A673 (cell line): ENCODE measurements at places on chromosomes 2 and 18. TPM values are rescaled to one million over a fixed set of nuclear protein-coding genes. Genes with fewer than 3 reads are reported as not detected.

GRCh38 chr2:103898561-103898960 is 955.4 kb upstream of the POU3F3 start:
- DNase-seq = no peak

DNA sequence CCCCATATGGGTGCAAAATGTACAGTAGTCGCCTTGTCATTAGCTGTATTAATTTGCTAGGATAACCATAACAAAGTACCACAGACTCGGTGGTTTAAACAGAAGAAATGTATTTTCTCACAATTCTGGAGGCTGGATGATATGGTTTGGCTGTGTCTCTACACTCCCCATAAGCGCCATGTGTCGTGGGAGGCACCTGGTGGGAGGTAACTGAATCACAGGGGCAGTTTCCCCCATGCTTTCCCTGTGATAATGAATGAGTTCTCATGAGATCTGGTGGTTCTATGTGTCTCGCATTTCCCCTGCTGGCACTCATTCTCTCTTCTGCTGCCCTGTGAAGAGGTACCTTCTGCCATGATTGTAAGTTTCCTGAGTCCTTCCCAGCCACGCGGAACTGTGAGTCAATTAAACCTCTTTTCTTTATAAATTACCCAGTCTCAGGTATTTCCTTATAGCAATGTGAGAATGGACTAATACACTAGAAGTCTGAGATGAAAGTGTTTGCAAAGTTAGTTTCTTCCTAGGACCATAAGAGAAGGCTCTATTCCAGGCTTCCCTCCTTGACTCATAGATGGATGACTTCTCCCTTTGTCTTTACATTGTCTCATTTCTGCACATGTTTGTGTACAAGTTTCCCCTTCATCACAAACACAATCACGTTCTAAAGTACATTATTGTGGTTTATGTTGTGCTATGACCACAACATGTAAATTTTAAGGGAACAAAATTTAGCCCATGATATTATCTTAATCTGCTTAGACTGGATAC is 1442.6 kb downstream of the SUCLG1 start:
- no peak for DNase-seq

GRCh38 chr2:188645986-188646385 is 328.2 kb upstream of the COL3A1 start:
- no peak for DNase-seq

- no peak for DNase-seq
Observed at GRCh38 chr2:39266139-39266805, 22.5 kb upstream of the CDKL4 start.

DNA sequence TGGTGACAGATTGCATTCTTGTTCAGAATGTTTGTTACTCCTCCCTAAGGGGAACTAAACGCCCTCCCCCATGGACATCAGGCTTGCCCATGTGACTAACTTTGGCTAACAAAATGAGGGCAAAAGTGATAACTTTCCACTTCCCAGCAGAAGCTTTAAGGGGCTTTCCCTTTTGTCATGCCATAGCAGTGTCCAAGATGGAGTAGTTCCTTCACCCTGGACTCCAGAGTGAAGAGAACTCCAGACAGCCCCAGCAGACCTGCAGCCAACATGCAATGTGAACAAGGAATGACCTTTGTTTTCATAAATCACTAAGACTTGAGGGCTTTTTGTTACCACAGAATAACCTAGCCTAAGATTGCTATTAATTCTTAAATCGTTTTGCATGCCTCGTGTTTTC is 163.5 kb downstream of the ZEB2 start:
- no peak for DNase-seq

Gene GBX2
- total RNA-seq = not detected in 2 replicates

GRCh38 chr2:31874071-31874470 is 136.7 kb downstream of the MEMO1 start:
- DNase-seq = no peak

GRCh38 chr2:68907232-68907919 is 36.2 kb upstream of the BMP10 start:
- no peak for DNase-seq

DNA sequence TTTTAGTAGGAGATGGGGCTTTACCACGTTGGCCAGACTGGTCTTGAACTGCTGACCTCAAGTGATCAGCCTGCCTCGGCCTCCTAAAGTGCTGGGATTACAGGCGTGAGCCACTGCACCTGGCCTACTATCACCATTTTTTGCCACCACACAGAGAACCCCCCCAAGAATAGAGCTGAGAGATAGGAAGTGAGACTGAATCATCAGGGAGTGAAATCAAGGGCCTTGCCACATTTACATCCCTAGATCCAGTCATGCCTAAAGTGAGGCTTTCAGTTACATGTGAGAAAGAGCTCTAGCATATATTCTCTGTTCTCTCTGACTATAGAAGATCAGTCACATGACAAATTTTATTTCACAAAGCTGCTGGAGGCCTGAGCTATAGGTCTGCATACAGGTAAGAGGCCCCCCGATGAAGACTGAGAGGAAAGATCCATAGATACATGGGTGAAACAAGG is 28.0 kb upstream of the KCMF1 start:
- no peak for DNase-seq

DNA sequence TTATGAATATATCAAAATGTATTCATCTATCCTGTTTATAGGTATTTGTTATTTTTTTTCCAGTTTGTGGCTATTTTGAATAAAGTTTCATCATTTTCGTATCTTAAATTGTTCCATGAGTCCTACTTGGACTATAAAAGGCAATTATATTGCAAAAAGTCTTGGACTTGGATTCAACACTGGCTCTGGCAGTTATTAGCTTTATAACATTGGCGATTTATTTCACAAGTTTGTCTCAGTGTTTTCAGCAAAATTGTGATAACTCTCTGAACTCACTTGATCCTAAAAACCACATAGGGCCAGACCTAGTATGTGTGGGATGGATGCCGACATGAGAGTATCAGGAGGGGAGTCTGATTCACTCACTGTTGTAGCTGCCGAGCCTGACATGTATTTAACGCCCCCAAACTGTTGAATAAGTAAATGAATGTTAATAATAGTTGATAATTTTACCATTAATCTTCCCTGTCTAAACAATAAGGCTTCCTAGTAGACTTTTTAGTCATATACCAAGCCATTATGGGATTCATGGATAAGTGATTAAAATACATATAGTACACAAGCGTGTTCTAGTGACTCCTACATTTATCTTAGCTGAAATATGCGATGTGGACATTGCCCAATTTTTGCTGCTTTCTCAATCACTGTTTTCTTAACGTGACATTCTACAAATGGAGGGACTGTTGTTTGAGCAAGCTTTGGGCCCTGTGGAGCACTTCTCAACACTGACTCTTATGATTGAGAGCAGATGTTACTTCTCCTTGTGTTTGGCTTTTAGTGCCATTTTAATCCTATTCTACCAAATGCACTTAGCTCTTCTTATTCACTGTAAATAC is 907.6 kb downstream of the EPHA4 start:
- DNase-seq = peak; percentile 56

Gene PRKAG3
- not detected in 2 replicates for total RNA-seq

Gene LIPG
- total RNA-seq = 5.8 and 8.4 TPM in 2 replicates

- no peak for DNase-seq
Observed at GRCh38 chr18:31648966-31649429, 35.4 kb downstream of the B4GALT6 start.

DNA sequence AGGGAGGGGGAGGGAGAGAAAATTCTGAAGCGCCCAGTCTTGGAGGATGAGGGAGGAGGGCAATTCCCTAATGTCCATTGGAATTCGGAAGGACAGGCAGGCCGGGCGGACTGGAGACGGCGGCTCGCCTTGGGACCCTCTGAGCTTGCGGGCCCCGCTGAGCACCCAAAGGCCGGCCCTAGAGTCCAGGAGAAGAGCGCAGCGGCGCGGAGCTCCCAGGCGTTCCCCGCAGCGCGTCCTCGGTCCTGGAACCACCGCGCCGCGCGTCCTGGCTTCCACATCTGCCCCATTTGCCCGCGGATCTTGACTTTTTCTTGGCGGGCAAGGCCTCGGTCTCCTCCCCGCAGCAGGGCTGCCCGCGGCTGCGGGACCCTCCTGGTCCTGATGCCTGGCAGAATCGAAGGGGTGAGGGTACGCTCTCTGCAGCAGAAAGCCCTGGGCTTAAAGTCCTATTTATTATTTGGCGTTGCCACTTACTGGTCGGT is 675 bp upstream of the MLPH start:
- DNase-seq = no peak

Gene ARHGAP25
- total RNA-seq = 5.4 and 6.2 TPM in 2 replicates

Gene AMER3
- total RNA-seq = not detected in 2 replicates

GRCh38 chr2:179985163-179985820 is 21.8 kb downstream of the CWC22 start:
- no peak for DNase-seq

Gene IHH
- total RNA-seq = 0.15 TPM in 2 replicates

GRCh38 chr18:42614619-42615293 is 500.7 kb downstream of the RIT2 start:
- DNase-seq = peak; percentile 1

Gene PDCD1
- 0.34 and 0.35 TPM in 2 replicates for total RNA-seq

DNA sequence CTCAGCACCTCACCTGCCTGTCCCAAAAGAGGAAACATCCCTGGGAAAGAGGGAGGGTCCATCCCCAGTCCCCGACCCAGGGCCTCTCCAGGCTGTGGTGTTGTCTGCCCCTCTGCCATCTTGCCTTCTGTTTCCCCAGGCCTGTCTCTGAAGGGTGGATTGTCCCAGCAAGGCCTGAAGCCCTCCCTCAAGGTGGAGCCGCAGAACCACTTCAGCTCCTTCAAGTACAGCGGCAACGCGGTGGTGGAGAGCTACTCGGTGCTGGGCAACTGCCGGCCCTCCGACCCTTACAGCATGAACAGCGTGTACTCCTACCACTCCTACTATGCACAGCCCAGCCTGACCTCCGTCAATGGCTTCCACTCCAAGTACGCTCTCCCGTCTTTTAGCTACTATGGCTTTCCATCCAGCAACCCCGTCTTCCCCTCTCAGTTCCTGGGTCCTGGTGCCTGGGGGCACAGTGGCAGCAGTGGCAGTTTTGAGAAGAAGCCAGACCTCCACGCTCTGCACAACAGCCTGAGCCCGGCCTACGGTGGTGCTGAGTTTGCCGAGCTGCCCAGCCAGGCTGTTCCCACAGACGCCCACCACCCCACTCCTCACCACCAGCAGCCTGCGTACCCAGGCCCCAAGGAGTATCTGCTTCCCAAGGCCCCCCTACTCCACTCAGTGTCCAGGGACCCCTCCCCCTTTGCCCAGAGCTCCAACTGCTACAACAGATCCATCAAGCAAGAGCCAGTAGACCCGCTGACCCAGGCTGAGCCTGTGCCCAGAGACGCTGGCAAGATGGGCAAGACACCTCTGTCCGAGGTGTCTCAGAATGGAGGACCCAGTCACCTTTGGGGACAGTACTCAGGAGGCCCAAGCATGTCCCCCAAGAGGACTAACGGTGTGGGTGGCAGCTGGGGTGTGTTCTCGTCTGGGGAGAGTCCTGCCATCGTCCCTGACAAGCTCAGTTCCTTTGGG is 47.2 kb downstream of the BOLA3 start:
- DNase-seq = no peak

DNA sequence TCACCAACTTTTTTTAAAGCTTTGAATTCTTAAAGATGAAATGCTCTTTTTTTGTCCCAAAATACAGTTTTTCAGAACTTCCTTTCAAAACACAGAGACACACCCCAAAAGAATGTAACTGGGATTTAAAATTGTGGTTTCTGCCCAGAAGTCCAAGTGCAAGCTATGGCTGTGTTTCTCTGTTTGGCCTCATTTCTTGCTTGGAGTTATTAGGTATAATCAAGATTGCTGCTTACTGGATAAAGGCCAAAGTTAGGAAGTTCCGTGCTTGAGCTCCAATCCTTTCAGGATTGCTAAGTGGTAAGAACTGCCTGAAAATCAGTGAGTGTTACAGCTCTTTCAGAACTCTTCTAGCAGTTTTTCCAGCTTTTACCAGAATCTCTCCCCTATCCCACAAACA is 16.9 kb downstream of the ZBTB7C start:
- DNase-seq = no peak

DNA sequence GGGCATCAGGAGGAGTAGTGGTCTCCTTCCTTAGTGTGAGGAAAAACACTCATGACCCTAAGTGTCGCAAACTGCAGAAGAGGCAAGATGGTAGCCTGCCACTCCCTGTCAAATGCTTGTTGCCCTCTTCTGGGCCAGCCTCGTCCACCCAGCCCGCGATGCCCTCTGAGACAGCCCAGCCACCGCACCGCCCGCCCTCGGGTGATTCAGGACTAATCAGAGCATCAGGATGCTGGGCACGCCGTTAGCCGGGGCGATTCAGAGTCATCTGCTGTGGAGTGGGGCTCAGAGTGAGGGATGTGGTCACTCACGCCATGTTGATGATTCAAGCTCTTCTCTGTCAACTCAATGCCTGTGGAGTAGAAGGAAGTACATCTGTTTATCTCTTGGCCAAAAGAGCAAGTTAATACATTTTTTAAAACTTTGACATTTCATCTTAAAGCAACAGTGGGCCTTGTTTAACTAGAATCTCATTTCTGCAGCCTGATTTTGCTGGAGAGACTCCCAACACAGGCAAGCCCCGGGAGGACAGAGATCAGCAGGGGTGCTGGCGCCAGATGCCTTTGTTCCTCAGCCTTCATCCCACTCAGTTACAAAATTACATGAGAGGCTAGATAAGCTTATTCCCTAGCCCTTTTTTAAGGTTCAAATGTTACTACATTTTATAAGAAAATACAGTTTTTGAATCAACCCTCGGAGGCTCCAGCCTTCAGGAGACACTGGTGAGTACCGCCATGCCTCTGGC is 79.0 kb downstream of the TMEM18 start:
- DNase-seq = no peak

- DNase-seq = no peak
Observed at GRCh38 chr18:63325086-63325686, 5.6 kb upstream of the BCL2 start.

DNA sequence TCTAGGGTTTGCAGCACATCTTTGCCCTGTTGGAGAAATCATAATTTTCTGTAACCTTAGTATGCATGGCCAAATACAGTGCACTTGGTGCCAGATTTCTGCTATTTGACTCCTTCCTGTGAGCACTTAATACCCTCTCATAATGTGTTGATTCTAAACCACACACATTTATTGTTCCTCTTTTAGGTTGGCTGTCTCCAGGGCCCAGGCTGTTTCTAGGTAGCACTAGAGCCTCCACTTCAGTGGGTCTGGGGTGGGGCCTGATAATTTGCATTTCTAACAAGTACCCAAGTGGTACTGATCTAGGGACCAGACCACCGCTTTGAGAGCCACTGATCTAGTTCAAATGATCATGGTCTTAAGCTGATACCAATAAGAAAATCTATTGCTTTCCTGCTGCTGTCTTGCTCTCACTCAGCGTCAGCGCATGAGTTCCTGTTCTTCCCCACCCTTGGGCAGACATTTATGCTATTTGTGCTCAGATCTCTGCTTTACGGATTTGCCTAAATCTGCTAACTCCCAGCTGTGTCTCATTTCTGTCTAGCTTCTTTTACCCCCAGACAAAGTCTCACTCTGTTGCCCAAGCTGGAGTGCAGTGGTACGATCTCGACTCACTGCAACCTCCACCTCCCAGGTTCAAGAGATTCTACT is 7.4 kb downstream of the PTRHD1 start:
- DNase-seq = no peak

Gene TMEM178A
- 0.21 and 0.81 TPM in 2 replicates for total RNA-seq

Gene RAB17
- total RNA-seq = 0.62 TPM in 1 of 2 replicates, not detected in the other

DNA sequence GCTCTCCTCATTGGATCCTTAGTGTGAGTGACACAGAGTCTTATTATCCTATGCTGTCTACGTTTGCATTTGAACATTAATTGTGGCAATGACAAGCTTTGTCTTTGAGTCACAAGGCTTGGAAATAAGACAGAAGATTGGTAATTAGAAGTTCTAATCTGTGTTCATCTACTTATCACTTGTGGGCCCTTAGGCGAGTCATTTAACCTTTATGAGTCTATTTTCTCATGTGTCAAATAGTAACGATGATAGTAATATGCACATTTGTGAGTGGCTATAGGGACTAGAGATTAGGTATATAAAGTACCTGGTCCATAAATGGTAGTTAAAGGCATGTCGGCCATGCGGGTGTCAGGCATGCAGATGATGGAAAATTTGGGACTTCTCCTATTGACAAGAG is 105.6 kb upstream of the NABP1 start:
- no peak for DNase-seq
